ENCODE measurements at places on chromosomes 5 and 9.

GRCh38 chr5:83156001-83156400 lies 78.7 kb downstream of the XRCC4 start:
- no peak for DNase-seq

- DNase-seq: peak; percentile 41
Measured at GRCh38 chr5:139246394-139246793, 47.1 kb upstream of the MATR3 start.

DNA sequence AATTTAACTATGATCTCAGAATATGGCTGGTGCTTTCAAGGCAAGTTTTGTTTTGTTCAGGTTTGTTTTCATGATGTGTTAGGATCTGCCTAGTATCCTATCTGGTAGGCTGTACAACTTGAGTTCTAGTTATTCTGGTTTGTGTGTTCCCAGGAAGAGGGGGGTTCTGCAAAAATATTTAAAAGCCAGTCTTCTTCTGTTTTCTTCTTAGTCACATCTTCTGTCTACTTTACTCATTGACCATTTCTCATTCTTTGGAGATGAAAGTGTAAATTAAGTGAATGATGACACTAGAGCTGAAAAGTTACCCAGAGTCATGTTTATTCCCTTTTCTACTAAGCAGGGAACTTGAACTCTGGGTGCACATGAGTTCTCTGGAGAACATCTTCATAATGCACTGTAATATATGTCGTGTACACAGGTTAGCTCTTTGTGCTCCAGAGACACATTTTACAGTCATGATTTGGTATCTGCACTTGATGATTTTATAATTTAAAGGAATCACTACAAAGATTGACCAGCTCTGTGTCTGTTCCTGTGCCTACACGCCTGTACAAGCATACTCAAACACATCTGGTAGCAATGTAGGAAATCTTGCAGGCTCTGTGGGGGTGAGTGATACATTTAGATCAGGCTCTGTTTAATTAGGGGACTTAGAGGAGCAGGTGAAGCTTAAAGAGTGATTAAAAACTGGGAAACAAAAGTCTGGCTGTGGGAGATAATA lies 5.0 kb downstream of the SMAD5 start:
- DNase-seq: no peak

DNA sequence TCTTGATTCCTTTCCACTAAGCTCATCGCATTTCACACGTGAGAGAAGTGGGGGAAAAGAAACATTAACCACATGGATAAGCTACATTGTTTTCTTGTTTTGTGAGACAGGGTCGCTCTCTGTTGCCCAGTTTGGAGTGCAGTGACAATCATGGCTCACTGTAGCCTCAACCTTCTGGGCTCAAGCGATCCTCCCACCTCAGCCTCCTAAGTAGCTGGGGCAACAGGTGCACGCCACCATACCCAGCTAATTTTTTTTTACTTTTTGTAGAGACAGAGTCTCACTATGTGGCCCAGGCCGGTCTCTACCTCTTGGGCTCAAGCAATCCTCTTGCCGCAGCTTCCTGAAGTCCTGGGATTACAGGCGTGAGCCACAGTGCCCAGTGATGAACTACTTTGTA lies 2.8 kb downstream of the OTULIN start:
- DNase-seq: no peak

GRCh38 chr5:69484891-69485290 lies 7.7 kb upstream of the OCLN start:
- DNase-seq: no peak

Data from activated T-cell treated with anti-CD3 and anti-CD28 coated beads for 4 hours (primary cell).